Stromal cell of bone marrow (primary cell): ENCODE measurements at places on chromosomes 6 and 20.

- DNase-seq, result no peak
These were observed 61.9 kb upstream of the RPS6KA2 start for GRCh38 chr6:166688901-166689300.

GRCh38 chr6:97705568-97705967 lies 422.6 kb upstream of the MMS22L start:
- no peak for DNase-seq

DNA sequence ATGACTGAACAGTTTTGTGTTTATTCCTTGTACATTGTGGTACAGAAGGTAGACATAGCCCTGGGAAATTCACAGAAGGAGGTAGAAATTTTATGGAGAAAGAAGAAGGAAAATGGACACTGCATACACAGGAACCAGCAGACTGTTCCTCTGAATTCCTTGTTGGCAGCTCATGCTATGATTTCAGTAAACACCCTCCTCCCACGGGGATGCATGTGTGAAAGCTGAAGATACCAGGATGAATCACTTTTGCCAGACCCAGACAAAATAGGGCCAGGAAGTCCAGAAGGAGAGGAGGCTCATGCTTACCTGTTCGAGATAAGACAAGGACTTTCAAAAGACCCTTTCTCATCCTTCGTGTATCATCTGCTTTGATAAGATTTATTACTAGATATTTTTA lies 110.3 kb upstream of the GGTLC1 start:
- peak; percentile 48 for DNase-seq

DNA sequence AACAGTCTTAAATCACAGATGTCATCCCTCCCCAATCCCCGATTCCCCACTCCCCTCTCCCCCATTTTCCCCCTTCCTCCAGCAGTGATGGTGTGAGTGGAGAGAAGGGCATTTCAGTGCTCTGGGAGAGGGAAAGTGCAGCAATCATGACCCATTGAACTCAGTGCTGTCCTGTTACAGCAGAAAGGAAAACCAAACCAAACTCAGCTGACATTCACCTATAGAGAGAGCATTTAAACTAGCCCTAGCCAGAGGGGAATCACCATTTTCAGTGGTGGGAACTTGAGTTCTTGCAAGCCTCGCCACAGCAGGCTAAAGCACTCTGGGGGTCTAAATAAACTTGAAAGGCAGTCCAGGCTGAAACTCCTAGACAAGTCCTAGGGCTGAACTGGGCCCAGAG lies 129.9 kb upstream of the COL21A1 start:
- DNase-seq, result no peak

GRCh38 chr6:122804962-122805485 lies 16.0 kb downstream of the SMPDL3A start:
- DNase-seq, result no peak

DNA sequence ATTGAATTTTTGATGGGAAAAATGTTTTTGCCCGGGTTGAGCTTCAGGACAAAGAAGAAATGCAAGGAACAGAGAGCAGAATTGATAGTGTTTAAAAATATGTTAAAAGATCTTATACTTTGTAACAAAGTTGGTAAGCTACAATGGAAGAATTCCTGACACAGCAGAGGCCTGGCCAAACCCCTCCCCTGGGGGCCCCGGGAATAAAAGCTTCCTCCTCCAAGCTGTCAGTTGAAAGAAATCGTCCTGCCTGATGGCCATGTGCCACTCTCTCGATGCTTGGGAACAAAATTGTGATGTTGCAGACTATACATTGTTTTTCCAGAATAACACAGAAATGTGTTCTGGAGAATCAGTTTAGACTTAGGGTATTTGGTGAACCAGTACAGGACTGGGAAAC lies 14.2 kb upstream of the TOX2 start:
- DNase-seq, result no peak

DNA sequence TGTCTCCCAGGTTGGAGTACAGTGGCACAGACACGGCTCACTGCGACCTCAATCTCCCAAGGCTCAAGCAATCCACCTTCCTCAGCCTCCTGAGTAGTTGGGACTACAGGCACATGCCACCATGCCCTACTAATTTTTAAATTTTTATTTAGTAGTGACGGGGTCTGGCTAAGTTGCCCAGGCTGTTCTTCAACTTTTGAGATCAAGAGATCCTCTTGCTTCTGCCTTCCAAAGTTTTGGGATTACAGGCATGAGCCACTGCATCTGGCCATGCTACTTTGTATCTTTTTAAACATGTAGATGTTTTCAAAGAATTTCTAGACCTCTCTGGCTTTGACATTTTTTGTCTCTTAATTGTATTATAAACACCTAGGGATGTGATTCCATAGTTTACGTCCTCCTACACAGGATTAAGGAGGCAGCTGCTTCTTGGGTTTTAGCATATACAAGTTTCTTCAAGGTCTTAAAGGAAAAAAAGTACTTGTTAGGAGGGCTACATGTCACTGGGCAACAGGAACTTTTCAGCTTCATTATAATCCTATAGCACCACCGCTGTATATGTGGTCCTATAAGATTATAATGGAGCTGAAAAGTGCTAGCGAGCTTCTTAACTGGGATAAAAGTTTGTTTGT lies 1.3 kb downstream of the ADAT2 start:
- no peak for DNase-seq
